ENCODE measurements at places on chromosomes 5 and 9.

- no peak for DNase-seq
Measured at GRCh38 chr5:77693913-77694312, 55.4 kb upstream of the OTP start.

DNA sequence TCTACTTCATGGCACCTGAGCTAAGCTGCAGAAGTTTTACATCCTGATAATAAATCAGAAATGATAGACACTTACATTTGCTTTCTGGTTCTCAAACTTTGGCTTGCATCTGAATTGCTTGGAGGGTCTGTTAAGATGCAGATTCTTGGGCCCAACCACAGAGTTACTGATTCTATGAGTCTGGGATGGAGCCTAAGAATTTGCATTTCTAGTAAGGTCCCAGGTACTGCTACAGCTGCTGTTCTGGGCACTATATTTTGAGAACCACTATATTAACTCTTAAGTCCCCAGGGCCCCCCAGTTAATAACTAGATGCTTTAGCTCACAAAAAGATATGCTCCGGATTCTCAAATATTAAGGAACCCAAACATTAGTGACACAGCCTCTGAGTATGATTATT lies 69.8 kb upstream of the DAB2 start:
- no peak for DNase-seq

DNA sequence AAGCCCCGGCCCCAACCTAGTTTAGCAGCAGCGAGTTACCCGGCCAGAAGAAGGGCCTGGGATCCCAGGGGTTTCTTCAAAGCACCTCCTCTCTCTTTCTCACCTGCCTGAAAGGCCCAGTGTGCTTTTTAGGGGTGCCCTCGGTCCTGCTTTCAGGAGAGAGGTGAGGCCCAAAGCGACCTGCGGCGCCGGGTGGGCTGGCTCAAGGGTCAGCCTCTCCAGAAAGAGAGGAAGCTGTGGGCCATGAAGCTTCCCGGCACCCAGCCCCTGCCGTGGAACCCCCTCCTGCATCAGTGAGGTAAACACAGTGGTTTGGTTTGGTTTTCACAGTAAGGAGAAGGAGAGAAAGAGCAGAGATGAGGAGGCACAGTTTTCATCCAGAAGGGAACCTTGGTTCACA lies 4.3 kb downstream of the FOXB2 start:
- no peak for DNase-seq

DNA sequence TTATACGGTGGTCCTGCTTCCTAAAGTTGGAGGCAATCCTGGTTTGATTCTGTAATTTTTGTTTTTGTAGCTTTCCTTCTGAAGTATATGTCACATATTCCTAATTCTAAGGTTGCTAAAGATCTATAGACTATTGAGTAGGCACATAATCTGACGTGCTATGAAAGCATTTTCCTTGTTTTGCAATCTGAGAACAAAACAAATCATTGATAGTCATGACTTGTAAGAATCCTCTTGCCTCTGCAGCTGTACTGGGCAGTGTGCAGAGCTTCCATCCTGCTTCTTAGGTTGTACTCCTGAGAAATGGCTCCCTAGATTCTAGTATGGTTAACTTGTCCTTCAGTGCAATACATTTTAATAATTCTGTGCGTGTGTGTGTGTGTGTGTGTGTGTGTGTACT lies 35.4 kb downstream of the SEMA6A start:
- DNase-seq, result no peak

DNA sequence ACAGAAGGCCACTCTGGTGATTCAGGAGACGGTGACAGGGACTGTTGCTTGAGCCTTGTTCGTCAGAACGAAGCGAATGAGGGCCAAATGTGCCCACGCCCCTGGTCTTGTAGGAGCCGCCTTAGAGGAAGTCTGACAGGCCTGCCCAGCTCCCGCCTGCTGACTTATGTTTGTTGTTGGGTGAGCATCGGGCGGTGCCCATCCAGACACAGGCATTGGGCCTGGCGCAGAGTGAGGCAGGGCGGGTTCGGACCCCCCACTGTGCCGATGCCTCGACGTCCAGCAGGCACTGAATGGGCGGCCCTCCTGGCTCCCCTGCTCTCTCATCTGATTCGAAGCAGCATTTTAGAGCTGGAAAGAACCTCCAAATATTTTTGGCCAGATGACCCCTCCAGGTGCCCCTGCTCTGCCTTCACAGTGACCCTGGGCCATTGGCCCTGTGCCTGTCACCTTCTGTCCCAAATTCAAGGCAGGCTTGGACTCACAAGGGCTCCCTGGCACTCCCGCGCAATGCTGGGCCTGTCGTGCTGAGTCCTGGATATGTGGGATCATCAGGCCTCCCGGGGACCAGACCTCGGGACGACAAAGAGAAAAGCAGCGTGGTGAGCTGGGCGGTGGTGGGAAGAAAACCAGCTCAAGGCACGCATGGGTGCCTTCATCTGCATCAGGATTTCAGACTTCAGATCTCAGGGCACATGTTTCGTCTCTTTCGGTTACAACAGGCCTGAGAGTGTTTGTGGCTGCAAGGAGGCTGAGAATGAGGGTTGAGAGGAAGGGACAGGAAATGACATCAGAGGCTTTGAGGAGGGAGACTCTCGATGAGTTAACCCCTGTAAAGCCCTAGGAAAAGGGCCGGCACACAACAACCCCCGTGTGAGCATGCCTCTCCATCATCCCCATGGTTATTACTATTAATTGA lies 37.1 kb upstream of the OLFM1 start:
- DNase-seq, result no peak

DNA sequence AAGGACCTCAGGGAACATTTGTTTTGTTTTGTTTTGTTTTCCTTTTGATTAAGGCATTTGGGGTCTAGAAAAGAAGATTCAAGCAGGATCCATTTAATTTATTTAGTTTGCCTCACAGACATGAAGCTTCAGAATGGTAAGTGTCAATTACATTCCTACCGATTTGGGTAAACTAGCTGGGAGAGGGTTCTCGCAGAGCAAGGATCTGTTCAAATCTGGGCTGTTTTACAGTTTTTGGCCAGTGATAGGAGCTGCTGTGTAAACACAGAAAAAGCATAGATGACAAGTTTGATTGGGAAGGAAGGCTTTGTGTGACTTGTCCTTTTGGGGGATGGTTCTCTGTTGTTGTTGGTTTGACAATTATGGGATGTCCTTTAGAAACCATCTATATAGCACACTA lies 470.3 kb upstream of the WWC1 start:
- DNase-seq, result no peak

DNA sequence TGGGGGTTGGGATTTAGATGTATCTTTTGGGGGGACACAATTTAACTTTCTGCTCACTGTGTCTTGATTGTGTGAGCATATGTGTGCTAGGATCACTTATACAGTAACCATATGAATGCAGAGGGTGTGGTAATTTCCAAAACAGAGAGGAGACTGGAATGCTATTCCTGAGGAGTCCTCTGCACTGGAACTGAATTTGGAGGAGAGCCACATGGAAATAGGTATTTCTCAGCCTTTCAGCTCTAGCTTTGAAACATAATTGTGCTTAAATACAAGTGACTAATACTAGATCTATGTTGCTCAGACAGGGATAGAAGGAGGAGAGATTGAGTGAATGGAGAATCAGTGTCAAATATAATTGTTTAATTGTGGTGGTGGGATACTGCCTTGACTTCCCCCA lies 45.5 kb downstream of the FOCAD start:
- no peak for DNase-seq

GRCh38 chr9:79774356-79774755 lies 202.6 kb downstream of the TLE4 start:
- no peak for DNase-seq

GRCh38 chr5:102590467-102590866 lies 91.7 kb upstream of the SLCO6A1 start:
- no peak for DNase-seq

GRCh38 chr5:145792840-145793239 lies 42.3 kb downstream of the PRELID2 start:
- no peak for DNase-seq

- DNase-seq, result no peak
Measured at GRCh38 chr9:86135371-86135770, 36.0 kb upstream of the GOLM1 start.

DNA sequence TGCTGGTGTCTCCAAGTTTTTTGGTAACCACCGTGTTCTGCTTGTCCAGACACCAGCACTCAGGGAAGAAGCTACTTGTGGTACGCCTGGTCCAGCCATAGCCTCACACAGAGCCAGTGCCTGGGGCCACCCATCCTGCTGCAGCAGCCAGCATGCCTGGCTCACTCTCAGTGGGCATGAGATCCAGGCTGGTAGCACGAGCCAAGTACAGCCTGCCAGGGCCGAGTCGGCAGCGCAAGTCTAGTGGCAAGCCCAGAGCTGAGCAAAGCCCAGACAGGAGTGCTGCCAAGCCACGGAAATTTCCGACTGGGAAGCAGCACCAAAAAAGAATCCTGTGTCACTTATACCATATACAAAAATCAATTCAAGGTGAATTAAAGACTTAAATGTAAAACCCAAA lies 36.3 kb upstream of the FBXL17 start:
- no peak for DNase-seq

GRCh38 chr9:98271479-98271878 lies 16.0 kb upstream of the TBC1D2 start:
- DNase-seq, result no peak

GRCh38 chr9:121310571-121310970 lies 42.6 kb downstream of the GSN start:
- no peak for DNase-seq

DNA sequence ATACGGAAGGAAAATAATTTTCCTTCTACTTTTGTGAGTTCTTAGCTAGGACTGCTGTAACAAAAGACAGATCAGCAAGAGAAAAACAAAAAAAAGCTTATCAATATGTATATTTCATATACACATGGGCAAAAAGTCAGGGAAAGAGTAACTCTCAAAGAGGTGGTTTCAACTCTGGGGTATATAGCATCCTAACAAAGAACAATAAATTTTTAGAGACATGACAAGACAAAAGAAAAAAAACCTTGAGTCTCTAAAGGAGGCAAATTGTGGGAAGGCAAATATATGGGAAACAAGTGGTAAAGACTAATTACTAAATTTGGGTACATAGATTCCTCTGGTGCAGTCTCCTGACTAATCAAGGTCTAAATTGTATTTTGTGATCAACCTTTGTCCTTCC lies 93.2 kb downstream of the C5orf15 start:
- DNase-seq, result no peak

DNA sequence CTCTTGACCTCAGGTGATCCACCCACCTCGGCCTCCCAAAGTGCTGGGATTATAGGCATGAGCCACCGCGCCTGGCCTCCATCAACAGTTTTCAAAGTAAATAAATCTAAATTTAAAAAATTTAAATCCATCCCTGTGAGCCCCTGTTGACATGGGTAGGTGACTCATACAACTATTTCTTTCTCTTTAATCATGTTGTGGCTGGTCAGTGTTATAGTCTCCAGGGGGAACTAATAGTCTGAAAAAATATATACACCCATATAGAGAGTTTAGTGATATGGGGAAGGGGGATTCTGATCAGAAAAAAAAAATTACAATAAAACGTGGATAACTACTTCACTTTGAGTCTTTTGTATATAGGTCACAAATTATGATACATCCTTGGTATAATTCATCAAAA lies 159.2 kb downstream of the ZNF608 start:
- no peak for DNase-seq

DNA sequence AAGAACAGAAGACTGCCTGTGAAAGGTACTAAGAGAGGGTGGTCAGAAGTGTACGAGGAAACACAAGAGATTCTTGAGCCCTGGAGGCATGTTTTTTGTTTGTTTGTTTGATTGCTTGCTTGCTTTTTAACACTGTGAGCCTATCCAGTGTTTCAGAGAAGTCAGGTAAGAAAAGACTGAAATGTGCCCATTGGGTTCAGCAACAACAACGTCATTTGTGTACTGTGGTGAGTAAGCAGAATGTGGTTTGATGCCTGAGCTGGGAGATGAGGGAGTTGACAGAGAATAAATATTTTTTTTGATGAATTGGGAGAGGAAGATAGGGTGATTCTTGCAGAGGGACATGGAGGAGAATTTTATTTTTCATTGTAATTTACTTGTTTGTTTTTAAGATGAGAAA lies 73.1 kb downstream of the RPS23 start:
- no peak for DNase-seq

DNA sequence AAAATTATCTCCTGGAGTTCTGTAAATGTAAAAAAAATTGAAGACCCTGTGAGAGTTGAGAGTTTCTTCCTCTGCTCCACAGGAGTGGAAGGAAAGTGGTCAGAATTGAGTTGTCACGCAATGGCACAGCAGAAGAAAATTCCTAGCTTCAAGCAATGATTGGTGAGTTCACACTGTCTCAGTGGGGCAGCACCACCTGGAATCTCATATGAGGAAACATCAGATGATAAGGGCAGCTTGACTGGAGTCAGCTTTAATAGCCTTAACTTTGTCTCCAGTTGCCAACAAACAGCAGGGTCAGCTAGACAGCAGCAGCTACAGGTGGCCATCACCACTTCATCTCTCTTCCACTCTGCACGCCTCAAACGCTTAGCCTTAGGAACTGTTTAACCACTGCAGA lies 211.1 kb downstream of the EFNA5 start:
- DNase-seq, result no peak

GRCh38 chr5:154117930-154118329 lies 72.6 kb upstream of the GALNT10 start:
- DNase-seq, result no peak

DNA sequence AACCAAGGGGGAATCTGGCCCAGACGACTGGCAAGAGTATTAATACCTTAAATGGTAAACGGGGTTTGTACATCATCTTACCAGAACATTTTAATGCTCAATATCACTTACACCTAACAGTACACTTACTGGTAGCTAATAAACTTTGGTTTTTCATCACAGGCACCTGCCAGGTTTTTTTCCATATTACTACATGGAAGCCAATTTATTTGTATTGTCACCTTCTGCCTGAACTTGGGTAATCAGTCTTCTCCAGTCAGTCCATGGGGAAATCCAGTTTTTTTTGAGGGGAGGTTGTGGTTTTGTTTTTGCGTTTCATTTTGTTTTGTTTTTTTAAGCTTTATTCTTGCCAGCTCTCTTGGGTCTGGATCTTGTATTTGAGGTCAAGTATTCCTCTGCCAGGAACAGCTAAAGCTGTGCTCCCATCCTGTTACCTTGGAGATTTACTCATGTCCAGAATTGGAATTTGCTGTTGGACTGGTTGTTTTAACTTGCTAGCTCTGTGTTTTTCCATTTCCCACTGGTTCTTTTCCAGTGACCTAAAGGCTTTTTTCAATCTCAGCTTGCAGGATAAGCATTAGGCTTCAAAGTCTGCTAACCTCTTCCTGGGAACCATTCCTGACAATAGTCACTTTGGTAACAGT lies 11.1 kb upstream of the NADK2 start:
- no peak for DNase-seq

GRCh38 chr9:2962471-2963172 lies 118.7 kb upstream of the PUM3 start:
- no peak for DNase-seq
